ENCODE measurements at places on chromosomes 1 and 21.

DNA sequence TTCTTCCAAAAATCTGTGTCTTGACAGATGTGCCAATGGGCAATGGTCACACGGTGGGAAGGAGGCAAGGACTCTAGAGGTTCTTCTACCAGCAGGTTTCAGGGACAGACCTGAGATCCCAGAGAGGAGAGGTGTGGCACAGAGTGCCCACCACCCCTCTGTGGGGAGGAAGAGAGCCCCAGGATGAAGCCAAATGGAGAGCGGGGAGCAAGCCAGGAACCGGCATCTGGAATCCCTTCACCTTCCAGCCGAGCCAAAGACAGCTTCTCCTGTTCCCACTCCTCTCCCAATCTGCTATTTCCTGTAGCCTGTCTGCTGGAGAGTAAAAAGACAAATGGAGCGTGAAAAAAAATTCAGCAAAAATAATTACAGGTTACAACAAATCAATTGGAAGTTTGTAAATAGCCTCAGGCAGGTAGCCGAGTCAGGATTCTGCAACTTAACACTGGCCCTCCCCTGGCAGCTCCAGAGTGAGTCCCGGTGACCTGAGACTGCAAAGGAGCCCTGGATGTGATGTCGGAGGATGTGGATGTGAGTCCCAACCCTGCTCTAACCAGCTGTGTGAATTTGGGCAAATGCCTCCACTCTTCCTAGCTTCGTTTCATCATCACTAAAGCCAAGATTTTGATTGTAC lies 45.4 kb upstream of the LRRN2 start:
- DNase-seq = no peak

DNA sequence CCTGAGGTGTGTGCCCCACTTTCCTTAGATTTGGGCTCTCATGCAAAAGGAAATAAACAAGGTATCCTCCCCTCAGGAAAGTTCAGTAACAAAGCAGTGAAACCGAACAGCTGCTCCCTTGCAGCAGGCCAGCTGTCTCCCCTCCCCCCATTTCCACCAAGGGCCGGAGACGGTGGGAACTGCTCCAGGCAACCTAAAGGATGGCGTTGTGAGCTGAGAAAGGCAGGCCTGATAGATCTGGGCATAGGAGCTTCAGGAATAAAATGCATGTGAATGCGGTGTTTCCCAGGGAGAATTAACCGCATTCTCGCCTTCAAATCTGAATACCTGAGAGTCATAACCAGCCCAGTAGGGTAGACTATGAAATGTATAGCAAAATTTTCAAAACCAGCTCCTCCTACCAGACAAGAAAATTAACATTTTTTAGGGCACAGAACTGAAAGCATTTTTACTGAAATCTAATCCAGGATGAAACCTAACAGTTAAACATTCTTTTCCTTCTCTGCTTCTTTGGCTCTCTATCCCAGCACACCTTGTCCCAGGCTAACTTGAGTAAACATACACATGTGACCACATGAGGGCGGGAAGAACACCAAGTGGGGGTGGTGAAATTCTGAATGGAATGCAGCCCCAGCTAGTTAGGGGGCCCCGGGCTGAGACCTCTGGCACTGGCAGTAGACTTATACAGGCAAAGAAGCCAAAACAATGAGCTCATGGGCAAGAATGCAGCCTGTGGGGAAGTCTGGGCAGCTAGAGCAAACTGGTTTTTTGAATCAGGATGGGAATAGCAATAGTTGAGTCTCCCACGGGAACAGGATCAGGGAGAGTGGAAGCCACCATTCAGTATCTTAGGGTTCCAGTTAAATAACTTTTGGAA lies 11.5 kb downstream of the MCL1 start:
- no peak for DNase-seq

DNA sequence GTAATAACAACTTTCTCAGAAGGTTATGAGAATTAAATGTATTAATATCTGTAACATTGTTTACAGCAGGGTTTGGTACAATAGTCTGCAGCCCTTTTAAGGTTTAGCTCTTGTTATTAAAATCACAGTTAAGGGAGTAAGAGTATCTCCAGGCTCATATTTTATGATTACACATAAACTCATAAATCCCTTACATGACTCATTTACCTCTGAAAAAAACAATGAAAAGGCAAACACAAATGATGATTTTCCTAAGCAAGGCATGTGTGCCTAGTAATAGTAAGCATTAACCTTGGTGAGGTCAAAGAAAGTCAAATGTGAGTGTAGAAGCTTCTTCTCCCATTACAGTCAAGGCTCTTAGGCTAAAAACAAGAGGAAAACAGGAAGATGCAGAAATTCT lies 84.5 kb upstream of the ADGRL4 start:
- DNase-seq = no peak

DNA sequence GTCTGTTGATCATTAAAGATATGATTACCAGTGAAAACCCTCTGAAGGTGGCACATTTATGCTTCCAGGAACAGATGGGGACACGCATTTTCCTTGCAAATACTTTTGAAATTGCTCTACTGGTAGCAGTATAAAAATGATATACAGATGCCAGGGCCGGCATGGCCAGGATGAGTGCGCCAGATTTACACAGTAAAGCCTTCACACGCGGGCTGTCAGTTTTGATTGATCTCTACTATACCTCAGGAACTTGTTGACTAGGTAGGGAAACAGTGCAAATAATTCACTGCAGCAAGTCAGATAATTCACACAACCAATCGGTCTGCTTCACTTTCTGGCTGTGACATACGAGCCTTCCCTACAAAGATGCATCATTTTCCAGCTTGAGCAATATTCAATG lies 123.2 kb upstream of the BARHL2 start:
- no peak for DNase-seq

- DNase-seq = no peak
These were observed 143.9 kb downstream of the HS2ST1 start for GRCh38 chr1:87058343-87058649.

- no peak for DNase-seq
These were observed 175.6 kb upstream of the RAB4A start for GRCh38 chr1:229095325-229095724.
